Activated T-cell treated with anti-CD3 and anti-CD28 coated beads for 4 hours (primary cell): ENCODE measurements at places on chromosomes 6 and 20.

- DNase-seq: no peak
These were observed 156.0 kb upstream of the BEND3 start for GRCh38 chr6:107271208-107271790.

DNA sequence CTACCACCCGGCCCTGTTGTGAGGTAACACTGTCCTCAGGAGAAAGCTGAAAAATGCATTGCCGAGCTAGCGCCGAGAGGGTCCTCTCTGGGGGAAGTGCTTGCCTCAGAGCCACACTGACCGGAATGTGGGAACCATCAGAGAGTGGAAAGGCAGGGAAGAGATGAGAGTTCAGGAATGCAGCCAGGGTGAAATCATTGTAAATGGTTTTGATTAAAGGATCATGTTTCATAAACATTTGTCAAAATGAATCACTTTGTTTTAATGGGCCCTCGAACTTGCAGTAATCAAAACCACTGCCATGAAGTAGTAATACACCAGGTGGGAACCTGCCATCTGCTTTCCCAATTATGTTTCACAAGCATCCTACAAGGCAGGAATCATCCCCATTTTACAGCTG, 16.9 kb upstream of the IL17F start:
- no peak for DNase-seq

GRCh38 chr6:129498950-129499842, 210.8 kb downstream of the ARHGAP18 start:
- no peak for DNase-seq

- no peak for DNase-seq
These were observed 143.8 kb downstream of the UNC5CL start for GRCh38 chr6:40894962-40895799.

GRCh38 chr6:12873691-12874090, 157.1 kb downstream of the PHACTR1 start:
- no peak for DNase-seq

DNA sequence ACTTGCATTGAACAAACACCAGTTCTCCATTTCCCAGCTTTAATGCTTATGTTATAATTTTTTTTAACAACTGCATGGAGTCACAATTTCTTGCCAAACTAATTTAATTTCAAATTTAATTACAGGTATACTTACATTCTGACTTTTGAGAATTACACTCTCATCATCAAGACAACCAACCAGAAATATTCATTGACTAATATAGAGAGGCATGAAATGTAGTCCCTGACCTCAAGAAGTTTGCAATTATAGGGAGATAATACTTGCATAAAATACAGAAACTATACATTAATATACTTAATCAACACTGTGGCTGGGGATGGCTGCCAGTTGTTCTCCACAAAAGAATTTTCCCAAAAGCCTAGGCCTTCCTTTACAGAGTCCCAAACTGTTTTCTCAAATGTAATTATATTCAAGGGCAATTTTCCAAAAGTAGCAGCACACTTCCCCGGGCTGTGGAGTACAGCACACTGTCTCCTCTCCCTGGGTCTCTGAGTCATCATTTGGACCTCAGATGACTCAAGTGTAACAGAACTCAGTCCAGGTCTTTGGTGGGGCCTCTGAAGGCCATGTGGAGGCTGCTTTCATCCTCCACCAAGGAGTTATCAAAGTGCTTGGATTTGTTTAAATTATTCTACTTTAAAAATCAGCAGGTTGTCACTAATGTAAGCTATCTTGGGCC, 114.1 kb downstream of the KIF16B start:
- DNase-seq: no peak

- DNase-seq: no peak
These were observed 39.9 kb downstream of the MAPK14 start for GRCh38 chr6:36067374-36068011.

GRCh38 chr6:135722679-135723078, 128.8 kb upstream of the PDE7B start:
- DNase-seq: no peak

DNA sequence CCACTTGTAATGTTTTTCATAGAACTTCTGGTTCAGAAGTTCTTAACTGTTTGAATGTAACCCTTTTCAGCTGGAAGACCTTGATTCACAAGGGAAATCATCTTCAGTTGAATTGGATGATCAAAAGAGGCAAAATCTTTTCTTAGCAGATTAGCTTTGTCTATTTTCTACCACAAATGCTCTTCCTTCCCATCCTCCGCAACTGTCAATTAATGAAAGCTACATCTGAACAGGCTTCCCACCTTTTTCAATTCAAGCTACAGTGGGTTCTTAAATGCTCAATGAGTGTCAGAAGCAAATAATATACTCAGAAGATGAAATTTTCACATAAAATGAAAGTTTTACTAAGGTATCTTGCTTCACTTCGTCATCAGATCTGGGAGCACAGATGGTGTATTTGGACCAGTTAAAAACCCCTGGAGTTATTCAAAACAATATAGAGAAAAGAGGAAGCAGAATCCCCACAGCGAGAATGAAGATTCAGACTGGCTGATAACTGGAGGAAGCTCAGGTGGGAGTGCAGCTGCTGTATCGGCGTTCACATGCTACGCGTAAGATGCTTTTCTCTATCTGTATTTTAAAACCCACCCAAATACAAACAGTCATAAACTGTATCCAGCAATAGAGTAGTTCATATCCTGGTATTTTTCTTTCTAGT, 19.4 kb downstream of the QRSL1 start:
- DNase-seq: no peak

DNA sequence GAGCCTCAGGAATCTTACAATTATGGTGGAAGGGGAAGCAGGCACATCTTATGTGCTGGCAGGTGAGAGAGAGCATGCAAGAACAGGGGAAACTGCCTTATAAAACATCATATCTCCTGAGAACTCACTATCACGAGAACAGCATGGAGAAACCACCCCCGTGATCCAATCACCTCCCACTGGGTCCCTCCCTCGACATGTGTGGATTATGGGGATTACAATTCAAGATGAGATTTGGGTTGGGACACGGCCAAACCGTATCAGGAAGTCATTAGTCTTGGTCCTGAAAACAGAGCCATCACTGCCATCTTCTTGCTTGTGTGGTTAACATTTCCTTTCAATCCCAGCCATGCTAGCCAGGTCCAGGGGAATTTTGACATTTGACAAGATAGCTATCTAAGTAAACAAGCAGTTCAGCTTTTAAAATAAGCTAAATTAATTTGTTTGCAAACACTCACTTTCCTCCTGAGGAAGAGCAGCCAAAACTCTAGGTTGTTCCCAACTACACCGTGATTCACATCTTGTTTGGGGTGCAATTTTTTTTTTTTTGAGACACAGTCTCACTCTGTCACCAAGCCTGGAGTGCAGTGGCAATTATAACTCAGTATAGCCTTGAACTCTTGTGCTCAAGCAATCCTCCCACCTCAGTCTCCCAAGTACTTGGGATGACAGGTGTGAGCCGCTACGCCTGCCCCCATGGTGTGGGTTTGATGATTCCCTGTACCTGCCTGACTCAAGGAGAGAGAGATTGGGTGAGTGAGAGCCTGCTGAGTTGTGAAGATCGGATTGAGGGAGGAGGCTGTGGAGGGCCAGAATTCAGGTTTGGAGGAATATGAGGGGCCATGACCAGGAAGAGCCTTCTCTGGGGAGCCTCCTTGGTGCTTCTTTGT, 13.0 kb upstream of the PPP1R14C start:
- no peak for DNase-seq

- no peak for DNase-seq
These were observed 281.0 kb upstream of the SULF2 start for GRCh38 chr20:48066246-48066645.

- no peak for DNase-seq
These were observed 20.9 kb upstream of the RPN2 start for GRCh38 chr20:37158248-37158647.

DNA sequence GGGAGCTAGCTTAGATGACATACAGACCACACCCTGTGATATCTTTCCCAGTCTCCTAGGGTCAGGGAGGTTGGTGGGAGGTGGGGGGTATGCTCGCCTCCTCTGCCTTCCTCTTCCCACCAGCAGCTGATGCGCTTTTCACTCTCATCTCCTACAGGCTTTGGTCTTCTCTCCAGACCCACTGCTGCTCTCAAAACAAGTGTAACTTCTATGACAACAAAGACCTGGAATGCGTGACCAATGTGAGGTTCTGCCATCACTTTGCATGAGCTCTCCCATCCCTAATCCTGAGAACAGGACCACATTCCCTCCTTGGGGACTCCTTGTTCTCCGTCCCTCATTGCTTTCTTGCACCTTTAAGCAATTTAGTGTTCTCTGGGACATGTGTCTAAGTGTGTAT, 2.7 kb downstream of the CTSA start:
- DNase-seq: no peak

GRCh38 chr6:68724060-68724459, 89.0 kb downstream of the ADGRB3 start:
- DNase-seq: no peak

- DNase-seq: no peak
These were observed 102.1 kb downstream of the KCNB1 start for GRCh38 chr20:49380337-49380780.

- no peak for DNase-seq
These were observed 218.2 kb downstream of the BMP7 start for GRCh38 chr20:57048027-57048869.

- no peak for DNase-seq
These were observed 70.9 kb downstream of the SASH1 start for GRCh38 chr6:148413321-148414091.
